Stimulated activated CD8-positive, alpha-beta memory T cell treated with anti-CD3 and anti-CD28 coated beads, Interleukin-15, amount 100 ng/mL, for 24 hours (primary cell): ENCODE measurements at places on chromosomes 4 and X.

DNA sequence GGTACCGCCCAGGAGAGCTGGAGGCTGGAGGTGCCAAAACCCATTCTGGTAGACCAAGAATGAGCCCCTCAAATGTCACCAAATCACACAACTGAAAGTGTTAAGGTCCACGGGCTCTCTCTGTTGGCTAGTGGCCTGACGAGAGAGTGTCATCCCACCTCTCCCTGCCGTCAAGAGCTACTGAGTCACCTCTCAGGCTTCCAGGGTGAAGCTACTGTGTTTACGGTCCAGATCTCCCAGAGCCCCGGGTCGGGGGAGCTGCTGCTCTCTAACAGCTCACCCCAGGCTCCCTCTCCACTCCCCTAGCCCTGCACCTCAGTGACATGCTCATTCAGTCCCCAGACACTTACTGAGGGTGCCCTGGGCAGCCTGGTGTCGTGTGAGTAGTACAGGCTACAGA, 59.2 kb downstream of the ADGRG2 start:
- no peak for DNase-seq

DNA sequence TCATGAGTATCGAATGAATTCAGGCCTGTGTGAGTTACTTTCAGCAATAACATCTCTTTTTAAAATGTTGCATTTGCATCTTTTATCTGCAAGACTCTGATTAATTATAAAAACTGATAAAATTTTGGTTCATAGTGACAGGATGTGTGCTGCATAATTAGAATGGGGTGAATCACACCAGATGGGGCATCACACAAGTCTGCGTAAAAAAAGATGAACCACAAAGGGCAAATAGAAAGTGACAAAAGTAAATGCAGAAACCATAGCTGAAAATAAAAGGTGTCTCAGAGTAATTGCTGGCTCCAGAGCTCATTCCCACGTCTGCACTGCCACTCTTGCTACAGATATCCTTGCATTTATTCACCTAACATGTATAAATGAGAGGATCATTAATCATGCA, 131.1 kb downstream of the HS3ST1 start:
- no peak for DNase-seq

GRCh38 chr4:138567696-138568095, 325.5 kb upstream of the SLC7A11 start:
- no peak for DNase-seq

DNA sequence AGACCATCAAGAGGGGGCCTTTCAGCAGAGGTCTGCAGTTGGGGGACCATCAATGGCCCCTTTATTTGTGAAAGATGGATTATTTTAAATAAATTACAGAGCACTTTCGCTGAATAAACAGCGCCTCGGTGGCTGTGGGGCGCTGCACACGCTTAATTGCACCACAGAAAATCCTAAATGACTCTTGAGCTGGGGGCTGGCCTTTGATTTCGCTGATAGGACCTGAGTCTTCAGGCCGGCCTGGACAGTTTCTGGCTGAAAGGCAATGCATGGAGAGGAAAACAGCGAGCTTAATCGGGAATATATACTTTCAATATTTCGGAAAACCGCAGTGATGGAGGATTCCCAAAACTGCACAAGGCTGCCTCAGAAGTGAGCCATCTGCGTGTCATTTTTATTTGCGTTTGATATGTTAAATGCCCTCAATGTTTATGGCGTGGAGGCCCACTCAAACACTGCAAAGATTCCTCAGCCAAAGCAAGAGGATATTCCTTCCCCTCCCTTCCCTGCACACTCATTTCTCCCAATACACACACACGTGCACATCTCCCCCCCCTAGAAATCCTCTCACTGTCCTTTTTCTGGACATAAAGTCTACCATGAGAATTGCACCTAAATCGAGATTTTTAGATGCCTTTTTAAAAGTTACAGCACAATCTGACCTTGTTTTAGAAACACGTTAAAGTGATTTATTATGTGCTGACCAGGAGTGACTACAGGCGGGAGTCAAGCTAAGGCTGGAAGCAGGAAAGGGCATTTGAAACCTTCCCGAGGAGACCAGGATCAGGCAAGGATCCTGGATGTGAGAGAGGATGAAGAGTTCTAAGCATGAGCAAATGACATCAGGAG, 340.7 kb downstream of the RAB28 start:
- no peak for DNase-seq

DNA sequence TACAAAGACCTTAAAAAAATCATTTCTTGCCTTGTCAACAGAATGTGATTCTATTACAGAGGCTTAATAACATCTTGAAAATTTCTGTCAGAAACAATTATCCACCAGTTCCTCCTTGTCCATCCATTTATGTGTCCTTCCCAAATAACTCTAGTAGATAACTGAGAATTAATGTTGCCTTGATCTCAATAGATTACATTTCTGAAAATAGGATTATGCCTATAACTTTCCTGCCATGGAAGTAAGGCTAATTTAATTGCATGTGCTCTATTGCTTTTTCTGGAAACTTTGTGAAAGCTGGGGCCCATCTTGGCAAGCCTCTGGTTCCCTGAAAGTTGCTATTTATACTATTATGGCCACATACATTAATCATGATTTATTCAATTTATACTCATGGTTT, 76.2 kb upstream of the UNC5C start:
- DNase-seq: no peak

GRCh38 chr4:108143515-108143914, 25.2 kb downstream of the LEF1 start:
- no peak for DNase-seq

GRCh38 chrX:139083191-139083590, 371.7 kb upstream of the FGF13 start:
- no peak for DNase-seq

- DNase-seq: no peak
Observed at GRCh38 chr4:531076-531475, 32.1 kb downstream of the PIGG start.

DNA sequence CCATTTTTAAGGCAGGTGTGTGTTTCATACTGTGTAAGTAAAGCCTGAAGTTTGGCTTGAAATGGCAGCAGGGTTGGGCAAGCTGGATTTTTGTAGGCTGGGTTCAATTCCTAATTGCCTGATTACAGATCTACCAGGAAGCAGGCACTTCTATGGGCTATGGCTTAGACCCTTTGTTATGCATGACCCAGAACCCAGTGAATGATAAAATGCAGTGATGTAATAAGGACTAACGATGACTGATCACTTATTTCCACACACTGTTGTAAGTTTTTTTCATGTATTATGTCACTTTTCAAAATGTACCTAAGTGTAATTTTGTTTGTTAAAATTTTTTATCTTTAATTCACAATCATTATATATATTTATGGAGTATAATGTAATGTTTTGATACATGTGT, 8.6 kb downstream of the LANCL3 start:
- DNase-seq: no peak

DNA sequence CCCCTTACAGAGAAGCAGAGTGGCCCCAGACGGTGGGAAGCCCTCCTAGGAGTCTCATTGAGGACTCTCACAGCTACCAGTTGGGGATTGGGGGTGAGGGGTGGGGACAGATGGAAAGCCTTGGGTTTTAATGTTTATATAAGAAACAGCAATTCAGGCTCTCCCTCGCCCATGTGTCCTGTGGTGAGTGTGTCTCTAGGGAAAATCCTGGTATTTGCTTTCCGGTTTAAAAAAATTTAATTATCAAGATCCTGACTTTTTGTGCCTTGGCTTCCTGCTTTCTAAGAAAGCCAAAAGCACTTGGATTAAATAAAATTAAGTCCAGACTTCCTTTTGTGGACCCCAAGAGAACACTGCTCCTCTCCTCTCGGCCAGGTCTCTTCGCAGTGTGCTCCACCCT, 93.8 kb downstream of the SOWAHB start:
- DNase-seq: no peak

- DNase-seq: no peak
Observed at GRCh38 chr4:111773858-111774257, 371.4 kb upstream of the FAM241A start.

DNA sequence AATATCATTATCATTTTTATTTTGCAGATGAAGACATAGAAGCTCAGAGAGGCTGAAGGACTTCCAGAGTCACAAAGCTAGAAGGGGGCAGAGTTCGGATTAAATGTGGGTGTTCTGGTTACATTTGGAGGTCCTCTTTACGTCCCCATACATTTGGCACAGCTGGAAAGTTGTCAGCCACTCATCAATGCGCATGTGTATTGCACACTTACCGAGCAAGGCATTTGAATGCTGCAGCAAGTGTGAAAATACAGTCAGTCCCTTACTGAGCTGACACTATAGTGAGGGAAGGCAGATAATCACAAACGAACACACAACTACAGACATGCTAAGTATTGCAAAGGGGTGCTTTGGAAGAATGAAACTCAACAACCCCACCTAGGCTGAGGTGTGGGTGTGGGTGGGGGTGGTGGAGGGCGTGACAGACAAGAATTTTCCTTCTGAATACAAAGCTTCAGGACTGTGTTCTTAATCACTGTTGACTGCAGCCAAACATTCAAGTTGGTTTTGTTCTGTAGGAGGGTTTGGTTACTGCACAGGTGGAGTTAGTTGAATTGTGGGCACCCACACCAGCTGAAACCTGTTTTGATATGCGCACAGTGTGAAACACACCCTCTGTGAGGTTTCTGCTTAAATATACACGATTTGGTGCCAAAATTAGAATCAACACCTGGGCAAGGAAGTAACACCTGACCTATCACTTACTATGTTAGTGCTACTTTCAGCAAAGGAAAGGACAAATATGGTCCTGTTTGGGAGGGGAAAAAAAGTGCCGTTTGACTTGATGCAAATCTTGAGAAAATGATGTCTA, 72.4 kb downstream of the COQ2 start:
- no peak for DNase-seq

DNA sequence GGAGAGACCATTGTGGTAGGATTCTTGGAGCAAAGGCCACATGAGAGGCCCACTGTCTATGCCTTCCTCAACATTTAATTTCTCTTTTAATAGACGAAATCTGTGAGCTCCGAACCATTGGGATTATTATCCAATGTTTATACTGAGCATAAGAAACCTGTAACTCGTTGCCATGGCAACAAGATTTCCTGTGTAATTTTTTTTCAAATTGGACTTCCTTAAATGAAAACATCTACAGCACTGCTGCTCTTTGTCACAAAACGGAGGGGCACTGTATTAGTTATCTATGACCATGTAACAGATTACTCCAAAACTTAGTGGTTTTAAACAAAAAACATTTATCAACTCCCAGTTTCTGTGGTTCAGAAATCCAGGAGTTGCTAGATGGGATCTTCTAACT, 38.7 kb downstream of the PPP1R2C start:
- DNase-seq: no peak

DNA sequence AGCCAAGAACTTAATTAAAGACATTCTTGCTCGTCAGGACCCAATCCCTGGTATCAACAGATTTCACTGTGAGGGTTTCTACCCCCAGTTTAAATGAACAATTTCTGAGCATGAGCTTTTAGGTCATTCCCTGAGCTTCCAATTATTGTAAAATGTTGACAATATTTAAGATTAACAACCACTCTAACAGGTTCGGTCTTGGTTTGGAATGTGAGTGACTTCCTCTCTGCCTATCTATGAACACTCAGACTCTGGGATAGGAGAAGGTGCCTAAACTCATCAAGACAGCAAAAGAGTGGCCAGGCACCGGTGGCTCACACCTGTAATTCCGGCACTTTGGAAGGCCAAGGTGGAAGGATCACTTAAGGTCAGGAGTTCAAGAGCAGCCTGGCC, 82.9 kb upstream of the TMEM150C start:
- no peak for DNase-seq

DNA sequence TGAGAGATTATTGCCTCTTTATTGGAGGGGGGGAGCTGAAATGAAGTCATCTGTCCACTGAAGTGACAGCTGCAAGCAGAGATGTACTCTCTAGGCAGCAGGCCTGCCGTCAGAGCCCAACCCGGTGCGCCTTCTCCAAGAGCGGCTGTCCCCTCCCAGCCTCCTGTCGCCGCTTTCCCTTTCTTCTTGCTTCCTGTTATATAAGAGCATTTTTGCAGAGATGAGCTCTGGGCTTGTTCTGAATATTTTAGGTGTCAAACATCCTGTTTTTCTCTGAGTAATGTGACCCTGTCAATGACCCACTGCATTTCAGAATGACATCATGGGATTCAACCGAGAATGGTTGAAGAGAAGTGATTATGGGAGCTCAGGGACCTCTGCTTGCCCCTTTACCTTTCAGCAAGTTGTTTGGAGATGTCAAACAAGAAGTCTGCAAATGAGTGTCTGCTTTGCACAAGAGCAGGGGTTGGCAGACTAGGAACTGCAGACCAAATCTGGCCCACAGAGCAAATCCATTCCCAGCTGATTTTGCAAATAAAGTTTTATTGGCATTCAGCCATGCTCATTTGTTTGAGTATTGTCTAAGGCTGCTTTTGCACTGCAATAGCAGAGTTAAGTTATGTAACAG, 79.9 kb downstream of the SLC9A6 start:
- no peak for DNase-seq

GRCh38 chrX:621705-622503, 8.7 kb upstream of the SHOX start:
- DNase-seq: no peak

DNA sequence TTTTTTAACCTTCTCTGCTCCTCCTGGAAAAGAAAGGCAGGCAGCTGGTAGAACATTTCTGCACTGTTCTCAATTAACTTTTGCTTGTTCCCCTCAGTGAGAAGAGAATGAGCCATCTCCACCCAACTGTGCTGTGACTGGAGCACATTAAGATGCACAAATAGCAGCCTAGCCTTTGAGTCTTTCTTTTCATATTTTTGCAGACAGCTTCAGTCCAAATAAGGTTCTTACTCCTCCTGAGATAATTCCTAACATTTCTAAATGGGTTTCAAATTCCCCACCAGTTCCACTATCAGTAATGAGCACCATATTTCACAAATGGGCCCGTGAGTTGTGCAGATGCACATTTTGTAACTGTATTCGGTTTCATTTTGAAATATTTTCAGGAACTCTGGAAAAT, 118.6 kb downstream of the SPCS3 start:
- DNase-seq: no peak

DNA sequence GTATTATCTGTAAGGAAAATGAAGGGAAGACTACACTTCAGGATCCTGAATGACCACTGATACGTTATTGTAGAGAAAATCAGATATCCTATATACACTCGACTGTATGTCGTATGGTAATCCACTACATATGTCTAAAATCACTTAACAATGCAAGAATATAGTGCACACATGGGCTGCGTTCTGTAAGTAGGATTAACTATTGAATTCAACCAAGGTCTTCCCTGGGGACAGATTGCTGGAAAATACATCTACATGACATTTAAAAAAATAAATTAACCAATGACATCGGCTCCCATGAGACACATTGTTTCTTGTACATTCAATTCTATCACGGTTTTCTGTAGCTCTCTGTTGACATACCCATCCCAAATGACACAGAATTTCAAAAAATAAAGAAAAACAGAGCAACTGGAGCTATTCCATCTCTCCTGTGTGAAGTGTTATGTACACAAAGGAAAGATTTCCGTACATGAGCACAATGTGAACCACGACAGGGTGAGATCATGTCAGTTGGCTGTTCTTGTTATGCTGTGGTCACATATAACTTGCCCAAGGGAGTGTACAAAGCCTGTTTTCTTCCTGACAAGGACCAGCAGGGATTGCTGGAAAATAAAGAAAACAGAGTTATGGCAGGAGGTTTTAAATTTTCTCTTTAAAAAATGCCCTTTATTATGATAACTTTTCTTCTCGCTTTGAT, 6.1 kb downstream of the ENOX2 start:
- no peak for DNase-seq

- no peak for DNase-seq
Observed at GRCh38 chr4:186792728-186793366, 69.2 kb upstream of the FAT1 start.
